ENCODE measurements at places on chromosomes 16 and 17.

GRCh38 chr16:74999609-75000480, 1.0 kb downstream of the ZNRF1 start:
- no peak for DNase-seq

DNA sequence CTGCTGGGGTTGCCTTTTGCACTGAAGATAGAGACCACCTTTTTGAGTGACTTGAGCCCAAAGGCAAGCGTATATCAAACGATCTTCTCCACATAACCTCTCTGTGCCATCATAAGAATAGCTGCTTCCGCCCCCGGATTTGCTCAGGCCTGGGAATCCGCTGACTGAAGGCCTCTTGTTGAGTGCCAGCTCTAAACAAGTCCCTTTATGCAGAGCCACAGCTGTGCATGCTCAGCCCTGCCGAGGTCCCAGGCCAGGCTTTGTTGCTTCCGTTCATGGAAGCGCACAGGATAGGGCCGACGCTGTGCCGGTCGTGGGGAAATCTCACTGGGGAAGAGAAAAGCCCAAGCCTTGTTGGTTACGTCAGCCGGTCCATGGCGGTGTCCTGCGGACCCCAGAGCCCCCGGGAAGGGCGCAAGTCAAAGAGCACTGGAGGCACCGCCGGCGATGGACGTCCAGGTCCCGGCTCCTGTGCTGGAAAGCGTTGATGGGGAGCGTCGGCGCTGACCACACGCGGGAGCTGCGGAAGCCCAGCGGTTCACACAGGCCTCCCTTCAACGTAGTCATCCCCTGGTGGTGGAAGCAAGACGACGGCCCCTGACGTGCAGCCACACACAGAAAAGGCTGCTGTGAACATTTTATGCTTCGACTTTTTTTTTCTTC, 23.5 kb upstream of the RPL13 start:
- no peak for DNase-seq

DNA sequence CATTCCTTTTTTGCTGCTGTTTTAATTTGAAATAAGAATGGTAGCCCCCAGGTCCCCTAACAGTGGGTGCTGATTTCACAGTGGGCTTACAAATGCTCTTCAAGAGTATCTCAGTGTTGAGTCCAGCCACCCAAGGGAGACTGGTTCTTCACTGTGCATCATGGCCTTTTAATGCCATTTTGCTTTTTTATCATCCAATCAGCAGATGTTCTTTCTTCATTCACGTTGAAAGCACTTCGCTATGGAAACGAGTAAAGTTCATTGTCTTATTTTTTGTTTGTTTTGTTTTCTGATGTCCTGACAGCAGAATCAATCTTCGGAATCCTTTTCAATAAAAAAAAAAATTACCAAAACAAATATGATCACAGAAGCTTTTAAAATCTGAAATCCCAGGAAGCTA, 429.0 kb downstream of the MAF start:
- DNase-seq: no peak

- DNase-seq: no peak
These were observed 143.2 kb downstream of the ITFG1 start for GRCh38 chr16:47317465-47318240.

DNA sequence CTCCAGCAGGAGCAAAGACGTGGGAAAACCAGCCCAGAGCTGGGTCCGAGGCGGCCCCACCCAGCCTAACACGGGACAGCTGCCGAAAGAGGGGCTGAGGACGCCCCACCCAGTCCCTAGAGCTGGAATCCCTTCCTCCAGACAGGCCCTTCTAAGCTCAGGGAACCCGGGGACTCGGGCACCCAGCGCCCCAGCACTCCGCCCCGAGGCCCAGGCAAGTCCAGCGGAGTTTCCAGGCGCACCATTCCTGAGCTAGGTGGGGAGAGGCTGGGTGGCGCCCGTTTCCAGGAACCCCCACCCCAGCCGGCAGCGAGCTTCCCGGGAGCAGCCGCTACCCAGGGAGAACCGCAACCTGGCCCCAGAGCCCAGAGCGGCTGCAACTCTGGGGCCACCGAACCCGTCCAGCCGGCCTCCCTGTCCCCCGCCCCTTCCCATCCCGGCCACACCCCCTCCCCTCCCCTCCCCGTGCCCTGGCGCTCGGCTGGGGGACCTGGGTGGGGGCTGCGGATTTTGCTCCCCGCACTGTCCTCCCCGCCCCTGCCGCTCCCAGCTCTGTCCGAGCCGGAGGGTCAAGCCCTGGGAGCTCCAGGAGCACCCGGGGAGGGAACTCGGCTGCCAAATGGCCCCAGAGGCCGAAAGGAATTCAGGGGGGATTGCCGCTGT, 536 bp downstream of the TMC6 start:
- DNase-seq: no peak

DNA sequence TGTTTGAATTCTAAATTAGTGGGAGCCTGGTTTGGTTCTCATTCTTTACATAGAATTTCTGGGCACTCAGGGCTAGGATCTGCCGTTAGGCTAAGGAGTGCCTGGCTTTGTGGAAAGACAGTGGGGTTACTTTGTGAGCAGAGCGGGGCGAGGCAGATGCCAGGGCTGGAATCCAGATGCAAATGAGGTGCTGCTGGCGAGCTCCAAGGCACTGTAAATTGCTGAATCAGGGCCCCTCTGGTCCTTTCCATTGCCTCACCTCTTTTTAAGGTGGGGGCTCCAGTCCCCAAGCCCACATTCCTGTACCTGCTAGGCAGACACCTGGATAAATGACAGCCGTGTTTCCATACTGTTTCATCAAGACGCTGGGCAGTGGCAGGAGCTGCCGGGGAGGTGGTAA, 33.8 kb downstream of the PIPOX start:
- no peak for DNase-seq

DNA sequence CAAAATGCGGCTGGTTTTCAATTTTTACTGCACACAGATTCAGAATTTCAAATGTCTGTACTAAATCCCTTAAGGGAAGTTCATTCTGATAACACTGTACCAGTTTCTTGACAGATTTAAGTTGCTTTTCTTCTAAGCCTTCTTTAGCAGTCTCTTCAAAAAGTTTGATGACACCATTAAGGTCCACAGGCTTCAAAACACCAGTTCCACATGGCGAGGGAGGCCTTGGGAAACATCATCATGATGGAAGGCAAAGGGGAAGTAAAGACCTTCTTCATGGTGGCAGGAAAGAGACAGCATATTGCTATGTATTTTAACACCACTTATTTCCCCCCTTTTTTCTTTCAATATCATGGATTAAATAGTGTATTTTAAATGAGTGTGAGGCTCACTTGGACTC, 24.5 kb downstream of the NLRC5 start:
- DNase-seq: no peak

GRCh38 chr17:72724267-72724666, 368.2 kb downstream of the SLC39A11 start:
- DNase-seq: no peak

DNA sequence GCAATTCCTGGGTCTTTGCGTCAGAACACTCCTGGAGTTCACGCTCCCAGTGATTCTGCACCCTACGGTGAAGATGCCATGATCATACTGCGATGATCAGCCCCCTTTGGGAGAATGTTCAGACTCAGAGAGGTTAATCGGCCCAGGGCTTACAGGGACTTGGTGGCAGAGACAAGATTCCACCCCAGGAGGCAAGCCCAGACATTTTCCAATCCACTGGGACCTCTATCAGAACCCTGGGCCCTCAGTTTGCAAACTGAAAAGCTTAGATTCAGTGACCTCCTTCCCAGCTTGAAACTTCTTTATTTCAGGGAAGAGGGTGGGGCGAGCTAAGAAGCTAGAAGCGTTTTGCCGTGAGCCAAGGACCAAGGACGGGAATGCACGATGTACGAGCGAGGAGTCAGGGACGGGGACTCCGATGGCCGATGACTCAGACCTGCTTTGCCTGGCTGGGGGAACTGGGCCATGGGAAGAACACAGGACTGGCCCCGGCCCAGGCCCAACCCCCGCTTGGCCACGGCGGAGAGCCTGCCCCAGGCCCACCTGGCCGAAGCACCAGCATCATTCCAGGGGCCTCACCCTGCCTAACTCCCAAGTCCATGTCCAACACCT, 34.7 kb downstream of the SOCS3 start:
- DNase-seq: no peak

GRCh38 chr17:38579934-38580333, 25.8 kb downstream of the SRCIN1 start:
- no peak for DNase-seq

DNA sequence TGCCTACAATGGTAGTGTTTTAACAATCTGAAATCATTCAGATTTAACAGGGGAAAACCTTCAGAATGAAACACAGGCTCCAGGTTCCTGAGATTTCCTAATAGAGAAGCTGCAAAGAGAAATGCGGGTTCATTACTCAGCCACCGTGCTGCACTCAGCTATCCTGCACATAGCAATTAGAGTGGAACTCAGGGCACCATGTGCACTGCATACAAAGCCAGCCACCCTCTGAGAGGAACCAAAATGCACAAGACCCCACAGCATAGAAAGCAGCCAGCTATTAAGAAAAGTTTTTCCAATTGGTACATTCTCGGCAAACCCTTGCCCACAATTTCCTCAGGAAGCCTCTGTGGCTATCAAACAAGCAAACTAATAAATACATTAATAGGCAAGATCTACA, 37.4 kb downstream of the TOM1L2 start:
- no peak for DNase-seq

DNA sequence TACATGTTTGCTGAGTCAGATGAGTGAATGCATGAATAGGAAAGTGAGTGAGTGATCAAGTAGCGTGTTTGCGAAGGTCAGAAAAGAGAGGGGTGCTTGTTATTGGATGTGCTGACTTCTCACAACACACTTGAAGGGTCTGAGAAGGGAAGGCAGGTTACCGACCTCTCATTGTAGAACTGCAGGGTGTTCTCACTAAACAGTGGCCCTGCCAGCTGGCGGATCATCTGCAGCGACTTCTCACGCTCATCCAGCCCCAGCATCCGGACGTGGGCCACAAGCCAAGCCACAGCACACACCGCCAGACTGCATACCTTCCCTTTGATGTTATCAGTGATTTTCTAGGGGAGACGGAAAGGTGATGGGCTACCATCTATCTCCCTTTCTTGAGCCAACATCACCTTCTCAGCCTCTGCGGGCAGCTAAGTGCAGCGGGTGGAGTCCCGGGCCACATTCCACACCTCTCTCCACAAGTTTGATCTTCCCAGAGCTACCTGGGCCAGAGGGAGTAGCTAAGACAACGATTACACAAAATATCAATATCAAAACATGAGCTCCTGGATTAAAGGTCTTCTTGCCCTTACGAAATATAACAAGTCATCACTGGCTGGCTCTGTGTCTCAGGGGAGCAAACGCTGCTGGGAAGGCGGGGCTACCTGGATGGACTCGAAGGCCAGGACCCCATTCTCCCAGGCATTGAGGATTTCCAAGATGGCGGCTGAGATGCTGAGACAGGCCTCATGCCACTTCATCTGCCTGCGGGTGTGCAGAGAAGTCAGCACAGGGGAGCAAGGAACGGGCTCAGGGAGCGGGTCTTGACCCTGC, 11.0 kb downstream of the CSF3 start:
- DNase-seq: no peak

- no peak for DNase-seq
These were observed 10.9 kb downstream of the HAPSTR1 start for GRCh38 chr16:9102379-9102778.

GRCh38 chr17:81522491-81523401, 5.4 kb upstream of the FSCN2 start:
- DNase-seq: no peak

DNA sequence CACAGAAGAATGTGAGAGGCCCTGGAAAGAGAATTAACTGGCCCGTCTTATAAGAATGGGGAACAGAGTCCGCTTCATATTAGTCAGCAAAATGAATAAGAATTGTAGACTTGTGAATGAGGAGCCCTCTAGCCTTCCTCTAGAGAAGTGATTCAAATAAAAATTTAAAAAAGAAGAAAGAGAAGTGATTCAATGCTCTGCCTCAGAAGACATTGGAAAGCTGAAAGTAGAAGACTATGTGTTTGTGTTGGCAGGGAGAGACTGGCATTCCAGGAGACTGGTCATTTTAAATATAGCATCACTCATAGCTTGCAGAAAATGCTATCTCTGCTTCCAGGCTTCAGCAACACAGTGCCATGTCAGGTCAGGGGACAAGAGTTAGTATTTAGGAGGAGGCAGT, 190.6 kb upstream of the HS3ST3A1 start:
- DNase-seq: no peak

DNA sequence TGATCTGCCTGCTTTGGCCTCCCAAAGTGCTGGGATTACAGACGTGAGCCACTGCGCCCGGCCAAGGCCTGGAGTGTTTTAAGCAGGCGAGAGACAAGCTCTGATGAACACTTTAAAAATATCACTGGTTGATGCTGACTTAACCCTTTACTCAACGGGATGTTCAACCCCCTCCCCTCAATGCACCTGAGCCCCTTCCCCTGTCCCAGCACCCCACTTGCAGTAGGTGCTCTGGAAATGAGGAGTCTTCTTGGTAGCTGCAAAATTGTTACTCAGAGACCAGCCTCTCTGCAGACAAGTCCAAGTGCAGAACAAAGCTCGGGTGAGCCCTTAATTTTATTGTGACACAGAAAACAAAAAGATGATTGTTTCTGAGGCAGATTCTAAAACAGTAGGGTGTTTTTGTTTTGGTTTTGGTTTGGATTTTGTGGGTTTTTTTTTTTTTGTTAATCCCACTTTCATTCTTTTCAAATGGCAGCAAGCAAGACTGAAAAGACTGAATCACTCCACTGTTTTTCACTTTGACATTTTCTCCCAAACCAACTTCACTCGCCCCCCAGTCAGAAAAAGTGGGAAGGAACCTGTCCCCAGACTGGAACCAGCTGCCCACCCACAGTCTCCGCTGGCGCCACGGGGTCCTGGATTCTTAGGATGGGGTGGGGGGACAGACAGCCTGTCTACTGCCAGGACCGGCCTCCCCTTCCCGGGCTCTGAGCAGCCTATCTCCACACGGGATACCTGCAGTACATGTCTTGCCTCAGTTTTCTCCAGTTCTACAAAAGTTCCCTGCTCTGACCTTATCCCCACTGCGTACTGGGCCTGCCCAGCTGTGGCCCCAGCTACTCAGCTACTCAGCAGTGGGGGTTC, 5.2 kb upstream of the PLLP start:
- no peak for DNase-seq

DNA sequence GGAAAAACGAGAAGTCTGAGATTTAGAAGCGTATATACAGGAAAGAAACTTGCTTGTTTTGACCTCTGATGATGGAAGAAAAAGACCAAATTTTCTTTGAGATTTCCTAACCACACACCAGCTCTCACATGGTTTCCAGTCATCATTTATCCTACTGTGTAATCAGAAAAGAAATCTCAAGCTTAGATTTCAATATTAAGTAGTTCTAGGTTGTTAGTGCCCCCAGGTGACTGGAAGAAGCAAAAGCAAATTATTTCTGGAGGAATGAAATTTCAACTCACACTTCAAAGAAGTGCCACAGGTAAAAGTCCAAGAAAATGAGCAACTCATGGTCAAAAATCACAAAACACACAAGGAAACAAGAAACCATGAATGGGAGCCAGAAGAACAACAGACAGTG, 51.8 kb upstream of the KDM6B start:
- DNase-seq: peak; percentile 5
